ENCODE measurements at places on chromosomes 3 and 15.
A peak's percentile ranks its signal among the peaks of the same experiment; 100 is the strongest.

DNA sequence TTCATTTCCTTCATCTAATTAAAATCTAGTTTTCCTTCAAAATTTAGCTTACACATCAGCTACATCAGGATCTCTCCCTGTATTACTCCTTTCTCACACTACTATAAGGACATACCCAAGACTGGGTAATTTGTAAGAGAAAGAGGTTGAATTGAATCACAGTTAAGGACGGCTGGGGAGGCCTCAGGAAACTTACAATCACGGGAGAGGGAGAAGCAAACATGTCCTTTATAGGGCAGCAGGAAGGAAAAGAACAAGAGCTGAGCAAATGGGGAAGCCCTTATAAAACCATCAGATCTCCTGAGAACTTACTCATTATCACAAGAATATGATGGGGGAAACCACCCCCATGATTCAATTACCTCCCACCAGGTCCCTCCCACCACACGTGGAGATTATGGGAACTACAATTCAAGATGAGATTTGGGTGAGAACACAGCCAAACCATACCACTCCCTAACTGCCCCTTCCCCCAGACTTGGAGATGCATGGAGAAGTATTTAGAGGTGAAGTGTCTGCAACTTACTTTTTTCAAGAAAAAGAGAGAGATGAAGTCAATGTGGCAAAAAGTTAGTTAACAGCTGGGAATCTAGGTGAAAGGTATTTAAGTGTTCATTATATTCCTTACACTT lies 21.3 kb downstream of the PRTG start:
- no peak for DNase-seq

GRCh38 chr3:49295489-49296058 lies 18.5 kb upstream of the C3orf62 start:
- no peak for DNase-seq

DNA sequence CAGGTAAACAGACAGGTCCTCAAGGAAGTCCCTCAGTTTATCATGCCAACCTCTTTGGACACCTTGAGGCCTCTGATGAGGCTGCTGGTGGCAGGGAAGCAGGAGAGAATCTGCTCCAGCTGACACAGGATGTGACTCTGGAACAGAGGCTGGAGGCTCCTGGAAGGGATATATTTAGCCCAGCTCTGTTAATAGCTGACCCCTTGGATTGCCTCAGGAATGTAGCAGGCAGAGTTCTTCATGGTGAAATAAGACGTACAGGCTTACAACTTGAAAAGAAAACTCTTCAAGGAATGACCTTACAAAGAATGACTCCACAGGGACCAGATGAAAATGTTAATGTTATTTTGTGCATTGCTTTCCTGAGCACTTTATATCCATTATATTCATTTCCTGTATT lies 90.5 kb downstream of the AQP9 start:
- peak; percentile 24 for DNase-seq

GRCh38 chr15:89105147-89105546 lies 16.9 kb downstream of the ABHD2 start:
- DNase-seq: no peak

DNA sequence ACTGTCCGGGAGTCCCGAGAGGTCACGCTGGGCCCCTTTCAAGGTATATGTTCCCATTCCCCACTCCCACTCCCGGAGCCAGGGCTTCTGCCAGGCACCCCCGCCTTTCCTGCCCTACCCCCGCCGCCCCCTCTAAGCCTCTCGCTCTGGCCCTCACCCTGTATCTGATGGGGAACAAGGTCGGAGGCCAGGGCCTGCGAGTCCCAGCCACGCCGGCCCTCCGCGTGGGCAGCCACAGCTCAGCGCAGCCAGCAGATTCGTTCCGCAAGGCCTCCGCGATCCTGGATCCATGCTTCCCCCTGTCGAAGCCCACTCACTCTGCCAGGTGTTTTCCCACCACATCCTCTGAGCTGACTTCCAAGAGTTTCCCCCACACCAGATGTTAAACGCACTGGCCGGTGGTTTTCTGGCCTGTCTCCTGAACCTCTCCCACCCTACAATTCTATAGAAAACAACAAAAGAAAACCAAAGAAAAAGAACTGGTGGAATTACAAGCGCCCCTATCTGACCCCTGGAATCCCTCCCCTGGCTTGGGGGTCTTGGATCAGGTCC lies 303.7 kb downstream of the NTRK3 start:
- no peak for DNase-seq

- DNase-seq: no peak
Observed at GRCh38 chr3:53242155-53242554, 13.7 kb downstream of the TKT start.

GRCh38 chr3:152184971-152185686 lies 83.6 kb upstream of the MBNL1 start:
- no peak for DNase-seq

GRCh38 chr3:56923526-56924224 lies 121.9 kb upstream of the ARHGEF3 start:
- DNase-seq: no peak

- DNase-seq: no peak
Observed at GRCh38 chr15:29904757-29905417, 82.6 kb upstream of the TJP1 start.

DNA sequence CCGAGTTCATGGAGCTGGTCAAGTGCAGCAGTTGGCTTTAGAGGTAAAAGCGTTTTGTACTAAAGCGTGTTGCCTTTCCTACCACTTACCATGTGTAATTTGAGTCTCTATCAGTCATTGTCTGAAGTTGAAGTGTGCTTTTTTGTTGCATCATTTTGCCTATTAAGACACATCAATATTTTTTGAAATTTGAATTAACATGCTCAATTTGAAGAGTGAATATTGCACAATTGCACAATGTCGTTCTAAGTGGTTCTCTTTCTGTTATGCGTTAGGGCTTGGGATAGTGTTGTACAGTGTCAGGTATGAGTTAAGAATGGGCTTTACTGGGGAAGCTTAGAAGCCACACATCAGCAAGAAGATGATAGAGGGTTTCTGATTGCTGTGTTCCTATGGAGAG lies 84.0 kb upstream of the ACKR4 start:
- DNase-seq: no peak

DNA sequence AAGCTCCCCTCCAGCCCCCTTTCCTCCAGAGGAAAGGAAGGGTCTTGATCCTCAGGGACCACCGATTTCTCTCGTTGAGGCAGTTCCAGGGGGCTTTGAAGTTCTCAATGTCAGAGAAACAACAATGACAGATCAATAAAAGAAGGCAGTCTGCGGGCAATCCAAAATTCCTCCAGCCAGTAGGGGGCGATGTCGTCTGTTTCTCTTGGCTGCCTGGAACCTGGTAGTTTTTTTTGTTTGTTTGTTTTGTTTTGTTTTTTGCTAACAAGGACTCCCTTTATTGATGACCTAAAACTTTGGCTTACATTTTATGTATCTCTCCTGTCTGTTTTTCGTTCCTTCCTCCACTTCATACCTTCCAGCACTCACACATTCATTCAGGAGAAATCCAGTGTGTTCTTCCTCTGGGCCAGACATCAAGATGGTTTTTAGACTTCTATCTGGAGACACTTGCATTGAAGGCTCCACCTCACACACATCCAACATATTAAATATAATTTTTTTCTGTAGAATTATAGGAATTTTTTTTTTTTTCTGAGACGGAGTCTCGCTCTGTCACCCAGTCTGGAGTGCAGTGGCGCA lies 276.6 kb downstream of the RPLP1 start:
- DNase-seq: peak; percentile 15
